Natural killer cell (primary cell): ENCODE measurements at places on chromosomes 2 and 18. TPM values are rescaled to one million over a fixed set of nuclear protein-coding genes. Genes with fewer than 3 reads are reported as not detected.

- no peak overlapping the region for H3K4me3 ChIP-seq
- no peak for DNase-seq
- H3K27me3 ChIP-seq, result no peaks in the 10 kb centered on the region
- H3K36me3 ChIP-seq, result no peaks in the 10 kb centered on the region
Observed at GRCh38 chr18:12417687-12418086, 10.0 kb downstream of the PRELID3A start.

GRCh38 chr2:172465417-172466334 is 38.3 kb downstream of the ITGA6 start:
- peaks cover 40% of the 10 kb centered on the region for H3K4me1 ChIP-seq
- peak; percentile 40 for DNase-seq
- no peaks in the 10 kb centered on the region for H3K27me3 ChIP-seq

Gene RAB12
- 21.8 TPM for total RNA-seq

- H3K27ac ChIP-seq, result no peak overlapping the region
- H3K4me3 ChIP-seq, result no peak overlapping the region
- H3K36me3 ChIP-seq, result no peaks in the 10 kb centered on the region
- no peaks in the 10 kb centered on the region for H3K27me3 ChIP-seq
- no peaks in the 10 kb centered on the region for H3K4me1 ChIP-seq
Observed at GRCh38 chr2:2809771-2810170, 478.7 kb upstream of the MYT1L start.

DNA sequence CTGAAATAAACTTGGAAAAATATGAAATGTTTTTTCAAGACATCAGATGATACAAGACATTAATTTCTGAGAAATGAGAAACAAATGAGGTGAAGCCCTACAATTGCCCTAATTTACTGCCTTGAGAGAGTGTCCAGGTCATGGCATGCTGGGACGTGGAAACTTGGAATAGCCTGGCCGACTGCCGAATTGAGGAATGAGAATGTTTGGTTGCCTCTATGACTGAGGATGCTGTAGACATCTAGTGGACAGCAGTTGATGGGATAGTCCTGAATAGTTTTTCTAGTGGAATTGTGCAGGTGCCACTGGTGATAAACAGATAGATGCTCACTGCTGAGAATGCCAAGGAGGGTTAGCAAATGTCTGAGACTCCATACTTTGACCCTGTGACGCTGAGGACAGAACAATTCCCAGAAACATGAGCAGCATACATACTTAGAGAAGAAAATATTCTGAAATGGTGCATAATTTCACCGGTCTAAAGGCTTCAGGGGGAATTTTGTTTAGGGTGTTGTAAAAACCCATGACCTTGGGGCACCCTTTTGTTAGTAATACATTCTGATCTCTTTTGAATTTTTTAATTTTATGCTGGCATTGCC is 56.5 kb upstream of the CWC22 start:
- H3K36me3 ChIP-seq, result no peaks in the 10 kb centered on the region
- no peak overlapping the region for H3K27ac ChIP-seq
- no peaks in the 10 kb centered on the region for H3K4me1 ChIP-seq
- no peak for DNase-seq
- no peak overlapping the region for H3K4me3 ChIP-seq

DNA sequence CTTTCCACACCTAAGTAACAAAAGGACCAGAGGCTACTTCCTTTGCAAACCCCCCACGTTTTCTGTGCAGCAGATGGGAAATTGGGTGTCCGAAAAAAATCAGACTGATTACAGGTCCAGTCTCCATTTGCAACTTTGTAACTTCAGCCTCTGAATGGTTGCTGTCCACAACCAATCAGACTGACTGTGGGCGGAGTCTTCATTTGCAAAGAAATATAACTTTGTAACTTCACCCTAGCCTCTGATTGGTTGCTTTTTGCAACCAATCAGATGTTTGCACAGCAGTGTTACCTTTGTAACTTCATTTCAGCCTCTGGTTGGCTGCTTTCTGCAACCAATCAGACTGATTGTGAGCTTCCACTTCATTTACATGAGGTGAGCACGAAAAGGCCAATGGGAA is 27.8 kb upstream of the CACNB4 start:
- H3K36me3 ChIP-seq, result peaks cover 29% of the 10 kb centered on the region
- H3K27ac ChIP-seq, result no peak overlapping the region
- DNase-seq, result no peak
- no peaks in the 10 kb centered on the region for H3K27me3 ChIP-seq
- H3K4me1 ChIP-seq, result no peaks in the 10 kb centered on the region
- no peak overlapping the region for H3K4me3 ChIP-seq

Gene HES6
- 11.3 TPM for total RNA-seq

Gene ZNF519
- total RNA-seq, result 7.7 TPM

Gene STPG4
- total RNA-seq, result 0.65 TPM

GRCh38 chr18:44849361-44849760 is 168.7 kb downstream of the SETBP1 start:
- no peak for DNase-seq
- H3K4me3 ChIP-seq, result no peak overlapping the region
- H3K4me1 ChIP-seq, result no peaks in the 10 kb centered on the region
- H3K36me3 ChIP-seq, result no peaks in the 10 kb centered on the region

Gene SERPINB2
- total RNA-seq, result 1.4 TPM
